Cortex of kidney (tissue), 1 donor: ENCODE measurements at places on chromosomes 7 and 10.

DNA sequence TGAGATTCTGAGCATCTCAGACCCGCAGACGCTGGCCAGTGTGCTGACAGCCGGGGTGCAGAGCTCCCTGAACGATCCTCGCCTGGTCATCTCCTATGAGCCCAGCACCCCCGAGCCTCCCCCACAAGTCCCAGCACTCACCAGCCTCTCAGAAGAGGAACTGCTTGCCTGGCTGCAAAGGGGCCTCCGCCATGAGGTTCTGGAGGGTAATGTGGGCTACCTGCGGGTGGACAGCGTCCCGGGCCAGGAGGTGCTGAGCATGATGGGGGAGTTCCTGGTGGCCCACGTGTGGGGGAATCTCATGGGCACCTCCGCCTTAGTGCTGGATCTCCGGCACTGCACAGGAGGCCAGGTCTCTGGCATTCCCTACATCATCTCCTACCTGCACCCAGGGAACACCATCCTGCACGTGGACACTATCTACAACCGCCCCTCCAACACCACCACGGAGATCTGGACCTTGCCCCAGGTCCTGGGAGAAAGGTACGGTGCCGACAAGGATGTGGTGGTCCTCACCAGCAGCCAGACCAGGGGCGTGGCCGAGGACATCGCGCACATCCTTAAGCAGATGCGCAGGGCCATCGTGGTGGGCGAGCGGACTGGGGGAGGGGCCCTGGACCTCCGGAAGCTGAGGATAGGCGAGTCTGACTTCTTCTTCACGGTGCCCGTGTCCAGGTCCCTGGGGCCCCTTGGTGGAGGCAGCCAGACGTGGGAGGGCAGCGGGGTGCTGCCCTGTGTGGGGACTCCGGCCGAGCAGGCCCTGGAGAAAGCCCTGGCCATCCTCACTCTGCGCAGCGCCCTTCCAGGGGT lies 703 bp downstream of the RBP3 start:
- DNase-seq: no peak

GRCh38 chr7:77413861-77414424 lies 2.2 kb downstream of the GSAP start:
- no peak for DNase-seq

GRCh38 chr7:70313271-70313670 lies 715.0 kb downstream of the AUTS2 start:
- DNase-seq: no peak

GRCh38 chr10:132520177-132520811 lies 17.3 kb upstream of the INPP5A start:
- DNase-seq: no peak

DNA sequence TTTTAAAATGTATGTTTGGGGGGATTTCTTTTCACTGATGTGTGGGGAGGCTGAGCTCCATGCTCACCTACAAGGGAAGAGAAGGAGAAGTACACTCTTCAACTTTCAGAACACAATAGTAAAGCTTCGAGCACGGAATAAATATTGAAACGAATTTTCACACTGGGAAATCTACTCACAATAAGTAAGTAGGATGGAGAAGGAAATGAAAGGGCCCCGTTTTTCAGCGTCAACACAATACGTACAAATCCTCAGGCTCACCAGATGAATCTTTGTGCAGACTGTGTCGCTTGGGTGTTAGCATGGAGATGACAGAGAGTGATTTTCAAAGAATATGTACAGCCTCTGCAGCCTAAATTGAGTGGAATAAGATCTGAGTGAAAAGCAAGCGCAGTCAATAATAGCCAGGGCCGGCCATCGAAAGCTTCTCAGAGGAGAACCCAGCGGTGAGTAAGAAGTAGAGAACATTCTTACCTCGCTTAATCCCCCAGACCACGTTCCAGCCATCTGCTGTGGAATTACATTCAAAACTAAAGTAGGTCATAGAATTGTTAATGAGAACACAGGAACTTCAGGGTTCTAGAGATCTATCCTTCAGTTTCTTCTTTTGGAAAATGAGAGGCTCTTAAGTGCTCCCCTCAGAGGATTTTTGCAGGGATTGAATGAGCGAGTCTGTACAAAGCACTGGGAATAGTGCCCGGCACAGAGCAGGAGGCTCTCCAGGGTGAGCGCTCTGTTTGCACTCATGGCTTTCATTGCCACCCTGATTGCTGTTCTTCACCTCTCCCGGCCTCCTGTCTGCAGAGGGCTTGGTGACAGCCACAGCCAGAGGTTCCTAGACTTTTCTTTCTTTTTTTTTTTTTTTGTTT lies 292.8 kb downstream of the SFMBT2 start:
- DNase-seq: no peak

GRCh38 chr7:24920451-24921361 lies 59.3 kb downstream of the OSBPL3 start:
- DNase-seq: no peak

DNA sequence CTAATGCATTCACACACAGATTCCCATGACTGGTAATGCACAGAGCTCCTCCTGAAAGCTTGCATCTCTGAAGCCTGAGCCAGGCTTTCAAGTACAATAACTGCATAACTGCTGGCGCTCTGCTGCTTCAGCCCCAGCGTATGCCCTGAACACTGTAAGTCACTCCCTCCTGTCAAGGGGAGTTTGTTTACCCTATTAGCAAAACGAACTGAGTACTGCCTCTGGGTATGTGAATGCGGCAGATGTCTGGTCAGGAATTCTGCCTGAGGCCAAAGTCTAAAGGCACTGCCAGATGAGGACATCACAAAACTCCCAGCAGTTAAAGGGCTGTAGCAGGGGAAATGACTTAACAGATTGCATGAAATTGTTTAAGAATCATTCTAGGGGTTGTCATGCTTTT lies 97.7 kb downstream of the NRCAM start:
- no peak for DNase-seq

- no peak for DNase-seq
Measured at GRCh38 chr7:40493609-40494051, 358.8 kb downstream of the SUGCT start.

DNA sequence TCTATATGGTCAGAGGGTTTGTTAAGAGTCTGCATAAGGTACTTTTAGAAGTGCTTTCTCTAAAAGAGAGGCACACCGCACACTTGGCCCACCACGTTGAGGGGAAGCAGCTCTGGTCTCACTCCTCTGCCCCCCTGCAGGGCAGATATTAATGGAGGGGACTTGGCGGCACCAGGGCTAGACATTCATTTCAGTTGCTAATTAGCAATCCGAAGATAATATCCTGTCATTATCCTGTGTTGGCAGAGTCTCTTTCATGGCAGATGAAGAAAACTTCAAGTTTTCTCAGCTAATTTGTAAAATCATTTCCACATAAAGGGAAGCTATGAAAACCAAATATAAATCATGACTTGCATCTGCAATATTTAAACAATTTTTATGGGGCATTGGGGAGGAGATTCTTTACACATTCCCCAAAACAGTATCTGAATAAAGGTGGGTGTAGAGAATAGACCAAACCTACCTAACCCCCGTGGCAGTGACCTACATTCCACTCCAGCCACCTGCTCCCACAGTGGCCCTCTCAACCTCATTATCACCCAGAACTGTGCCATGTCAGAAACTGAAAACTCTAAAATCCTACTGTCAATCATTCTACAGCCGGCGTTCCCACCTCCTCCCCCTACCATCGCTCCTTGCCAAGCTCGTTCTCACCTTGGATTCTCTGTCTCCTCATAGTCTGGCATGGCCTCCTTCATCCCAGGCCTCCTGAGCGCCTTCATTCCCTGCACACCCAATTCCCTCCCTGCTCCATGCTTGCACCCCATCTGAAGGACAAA lies 54.1 kb upstream of the STK17A start:
- DNase-seq: no peak

DNA sequence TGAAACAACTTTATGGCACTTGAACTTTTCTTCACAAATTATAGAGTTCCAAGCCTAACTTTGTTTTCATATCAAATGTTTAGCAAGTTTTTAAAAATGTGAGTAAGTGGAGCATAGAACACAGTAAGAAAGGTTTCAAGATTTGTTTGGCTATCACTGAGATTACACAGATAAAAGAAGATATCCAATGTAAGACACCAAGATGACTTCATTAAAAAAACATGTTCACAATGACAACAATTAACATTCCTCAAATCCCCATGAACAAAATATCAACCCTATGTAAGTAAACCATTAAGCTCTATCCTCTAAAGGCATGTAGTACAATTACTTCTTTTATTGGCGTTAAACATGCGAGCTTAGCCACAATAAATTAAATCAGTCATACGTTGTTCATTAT lies 129.7 kb downstream of the RELN start:
- no peak for DNase-seq

- no peak for DNase-seq
Measured at GRCh38 chr7:100017300-100017699, 1.9 kb downstream of the ZKSCAN1 start.

GRCh38 chr10:80448209-80448942 lies 5.7 kb upstream of the TSPAN14 start:
- DNase-seq: no peak
